ENCODE measurements at places on chromosomes 1 and 21.

DNA sequence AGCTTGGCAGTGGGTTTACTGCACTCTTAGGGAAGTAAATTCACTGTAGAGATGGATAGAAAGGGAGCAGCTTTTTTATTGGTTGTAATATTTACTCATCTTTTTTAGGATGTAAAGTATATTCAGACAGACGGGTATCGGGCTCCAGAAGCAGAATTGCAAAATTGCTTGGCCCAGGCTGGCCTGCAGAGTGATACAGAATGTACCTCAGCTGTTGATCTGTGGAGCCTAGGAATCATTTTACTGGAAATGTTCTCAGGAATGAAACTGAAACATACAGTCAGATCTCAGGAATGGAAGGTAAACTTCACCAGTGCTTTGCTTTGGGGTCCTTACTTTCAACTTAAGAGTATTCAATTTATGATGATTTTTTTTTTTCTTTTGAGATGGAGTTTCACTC is 3.2 kb downstream of the UHMK1 start:
- no peak for DNase-seq

DNA sequence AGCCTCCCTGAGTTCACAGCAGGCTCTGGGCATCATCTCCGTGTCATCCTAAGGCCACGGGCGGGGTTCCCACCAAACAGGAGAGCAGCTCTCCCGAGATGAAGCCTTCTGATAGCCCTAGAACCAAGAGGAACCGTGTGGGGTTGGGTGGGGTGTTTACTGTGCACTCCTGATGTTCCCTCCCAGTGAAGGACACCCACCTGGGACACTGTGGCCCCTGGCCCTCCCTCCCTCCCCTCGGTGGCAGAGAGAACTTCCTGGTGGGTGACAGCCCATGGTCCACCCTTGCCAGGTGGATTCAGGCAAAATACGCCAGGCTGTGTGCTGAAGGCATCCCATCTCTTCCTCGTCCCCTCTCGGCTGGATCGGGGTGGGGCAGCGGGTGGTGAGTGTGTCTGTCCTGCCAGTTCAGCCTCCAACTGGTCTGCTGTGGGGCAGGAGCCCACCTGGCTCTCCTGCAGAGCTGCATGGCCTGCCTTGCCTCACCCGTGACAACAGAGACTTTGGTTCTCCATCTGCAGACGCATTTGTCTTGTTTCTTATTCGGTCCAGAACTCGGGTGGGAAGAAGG is 15.6 kb upstream of the C1orf174 start:
- DNase-seq, result no peak

DNA sequence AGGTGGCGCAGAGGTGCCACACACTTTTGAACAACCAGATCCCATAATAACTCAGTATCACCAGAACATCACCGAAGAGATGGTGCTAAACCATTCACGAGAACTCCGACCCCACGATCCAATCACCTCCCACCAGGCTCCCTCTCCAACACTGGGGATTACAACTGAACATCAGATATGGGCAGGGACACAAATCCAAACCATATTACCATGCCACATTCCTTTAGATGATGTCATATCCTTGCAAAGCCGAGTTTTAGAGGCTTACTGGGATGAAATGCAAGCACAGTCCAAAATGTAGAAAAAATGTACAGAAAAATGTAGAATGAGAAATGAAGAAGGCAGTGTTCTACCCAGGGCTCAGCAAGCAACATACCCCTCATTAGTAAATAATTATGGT is 64.7 kb downstream of the SGIP1 start:
- DNase-seq, result no peak

DNA sequence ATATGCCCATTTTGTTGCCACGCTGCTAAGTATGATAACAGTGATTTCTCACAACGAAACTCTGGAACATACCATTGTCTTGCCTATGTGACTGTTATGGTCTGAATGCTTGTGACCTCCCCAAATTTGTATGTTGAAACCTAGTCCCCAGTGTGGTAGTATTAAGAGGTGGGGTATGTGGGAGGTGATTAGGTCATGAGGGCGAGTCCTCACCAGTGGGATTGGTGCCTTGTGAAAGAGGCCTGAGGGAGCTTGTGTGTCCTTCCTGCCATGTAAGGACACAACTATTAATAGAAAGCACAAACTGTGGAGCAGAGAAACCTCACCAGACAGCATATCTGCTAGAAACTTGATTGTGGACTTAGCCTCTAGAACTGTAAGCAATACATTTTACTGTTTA is 84.6 kb downstream of the SELENOF start:
- DNase-seq, result no peak

GRCh38 chr1:81850031-81850430 is 49.3 kb downstream of the ADGRL2 start:
- DNase-seq, result no peak

GRCh38 chr1:10836726-10837125 is 40.3 kb upstream of the CASZ1 start:
- DNase-seq, result no peak

- no peak for DNase-seq
Observed at GRCh38 chr1:8411803-8412182, 93.9 kb downstream of the SLC45A1 start.

DNA sequence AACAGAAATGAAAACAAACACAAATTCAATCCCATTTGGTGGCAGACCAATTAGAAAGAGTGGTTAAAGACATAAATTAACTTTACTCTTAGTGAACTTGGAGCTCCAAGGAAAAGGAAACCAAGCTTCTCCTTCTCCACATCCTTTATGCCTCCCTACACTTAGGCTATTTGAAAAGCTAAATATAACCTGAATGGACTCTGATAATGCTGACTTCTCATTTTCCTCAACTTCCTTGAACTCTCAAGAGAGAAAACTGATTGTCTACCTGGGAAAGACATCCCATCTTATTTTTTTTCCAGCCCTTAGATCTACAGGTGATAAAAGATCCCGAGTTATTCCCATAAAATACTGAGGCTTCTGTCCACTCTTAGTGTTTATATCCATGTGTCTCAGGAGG is 178.4 kb upstream of the SPAG17 start:
- no peak for DNase-seq

DNA sequence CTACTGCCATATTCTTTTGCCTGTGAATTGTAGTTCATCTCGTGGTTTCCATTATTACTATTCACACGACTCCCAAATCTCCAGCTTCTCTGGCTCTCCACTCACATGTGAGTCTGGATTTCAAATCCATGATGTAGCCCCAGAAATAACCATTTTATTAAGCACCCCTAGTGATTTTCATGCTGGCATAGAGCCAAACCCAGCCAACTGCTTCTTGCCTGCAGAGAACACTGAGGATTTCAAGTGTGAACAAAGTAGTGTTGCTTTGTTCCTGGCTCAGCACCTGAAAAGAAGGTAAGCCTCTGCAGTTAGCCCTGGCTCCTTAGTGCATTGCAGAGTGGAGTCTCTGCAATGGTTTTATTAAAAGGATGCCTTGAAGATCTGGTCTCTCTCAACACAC is 25.9 kb downstream of the UTP25 start:
- no peak for DNase-seq

DNA sequence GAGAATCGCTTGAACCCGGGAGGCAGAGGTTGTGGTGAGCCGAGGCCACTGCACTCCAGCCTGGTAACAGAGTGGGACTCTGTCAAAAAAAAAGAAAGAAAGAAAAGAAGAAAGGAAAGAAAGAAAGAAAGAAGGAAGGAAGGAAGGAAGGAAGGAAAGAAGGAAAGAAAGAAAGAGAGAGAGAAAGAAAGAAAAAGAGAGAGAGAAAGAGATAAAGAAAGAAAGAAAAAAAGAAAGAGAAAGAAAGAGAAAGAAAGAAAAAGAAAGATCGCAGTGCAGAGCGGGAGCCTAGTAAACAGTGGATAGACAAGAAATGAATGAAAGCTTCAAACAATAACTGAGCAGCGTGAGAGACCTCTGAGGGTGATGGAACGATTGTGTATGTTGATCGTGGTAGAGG is 20.6 kb upstream of the GRHL3 start:
- DNase-seq, result no peak

- no peak for DNase-seq
Observed at GRCh38 chr1:229363723-229364122, 20.9 kb upstream of the CCSAP start.

- DNase-seq, result no peak
Observed at GRCh38 chr1:35557118-35557610, at the start of gene KIAA0319L. Gene KIAA0319L (minus strand): TSS chr1:35557403. CDS start chr1:35554491, 2,912 bp downstream.

GRCh38 chr1:165253818-165254254 is 102.7 kb downstream of the LMX1A start:
- DNase-seq, result no peak

- DNase-seq, result no peak
Observed at GRCh38 chr1:91591175-91591974, 90.7 kb downstream of the CDC7 start.
